ENCODE measurements at places on chromosomes 13 and 19.

GRCh38 chr13:41008349-41008980 lies 10.7 kb downstream of the ELF1 start:
- no peak for DNase-seq

GRCh38 chr19:48506138-48506733 lies 5.4 kb downstream of the LMTK3 start:
- peak; percentile 42 for DNase-seq

- DNase-seq: no peak
Measured at GRCh38 chr13:48653472-48653939, at the start of gene CYSLTR2. Gene CYSLTR2, plus strand, starts transcription at chr13:48653929. Its CDS starts 52,889 bp downstream, at chr13:48706818.

GRCh38 chr13:49638030-49638743 lies 9.9 kb downstream of the ARL11 start:
- no peak for DNase-seq

DNA sequence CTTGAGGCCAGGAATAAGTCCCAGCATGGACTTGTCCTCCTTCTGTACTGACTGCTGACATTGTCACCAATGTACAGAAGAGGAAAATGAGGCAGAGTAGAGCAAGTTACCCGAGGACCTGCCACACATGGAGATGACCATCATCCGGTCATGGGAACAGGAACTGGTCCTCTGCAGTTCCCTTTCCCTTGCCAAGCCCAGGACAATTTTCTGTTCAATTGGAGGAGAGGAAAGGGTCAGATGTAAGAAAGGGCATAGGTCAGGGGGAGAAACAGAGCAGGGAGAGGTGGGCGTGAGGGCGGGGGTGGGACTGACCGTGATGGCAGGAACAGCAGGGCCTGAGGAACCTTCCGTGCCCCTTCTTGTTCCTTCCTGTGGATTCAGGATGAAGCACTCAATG lies 18.6 kb downstream of the PHLDB3 start:
- DNase-seq: no peak

DNA sequence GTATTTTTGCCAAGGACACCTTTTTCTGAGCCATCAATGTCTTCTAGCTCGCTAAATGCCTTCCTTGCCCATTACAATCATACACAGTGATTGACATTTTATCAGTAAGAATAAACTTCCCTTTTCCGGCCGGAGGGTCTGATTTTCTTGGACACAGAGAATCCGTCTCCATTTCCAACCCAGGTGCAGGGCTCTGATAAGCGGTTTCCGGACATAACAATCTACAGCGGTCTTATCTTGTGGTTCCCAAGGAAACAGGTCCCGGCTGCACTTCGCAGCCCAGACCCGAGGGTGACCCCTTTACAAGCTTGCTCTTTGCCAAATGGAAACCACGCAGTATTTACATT lies 5.1 kb upstream of the ZNF77 start:
- DNase-seq: no peak

DNA sequence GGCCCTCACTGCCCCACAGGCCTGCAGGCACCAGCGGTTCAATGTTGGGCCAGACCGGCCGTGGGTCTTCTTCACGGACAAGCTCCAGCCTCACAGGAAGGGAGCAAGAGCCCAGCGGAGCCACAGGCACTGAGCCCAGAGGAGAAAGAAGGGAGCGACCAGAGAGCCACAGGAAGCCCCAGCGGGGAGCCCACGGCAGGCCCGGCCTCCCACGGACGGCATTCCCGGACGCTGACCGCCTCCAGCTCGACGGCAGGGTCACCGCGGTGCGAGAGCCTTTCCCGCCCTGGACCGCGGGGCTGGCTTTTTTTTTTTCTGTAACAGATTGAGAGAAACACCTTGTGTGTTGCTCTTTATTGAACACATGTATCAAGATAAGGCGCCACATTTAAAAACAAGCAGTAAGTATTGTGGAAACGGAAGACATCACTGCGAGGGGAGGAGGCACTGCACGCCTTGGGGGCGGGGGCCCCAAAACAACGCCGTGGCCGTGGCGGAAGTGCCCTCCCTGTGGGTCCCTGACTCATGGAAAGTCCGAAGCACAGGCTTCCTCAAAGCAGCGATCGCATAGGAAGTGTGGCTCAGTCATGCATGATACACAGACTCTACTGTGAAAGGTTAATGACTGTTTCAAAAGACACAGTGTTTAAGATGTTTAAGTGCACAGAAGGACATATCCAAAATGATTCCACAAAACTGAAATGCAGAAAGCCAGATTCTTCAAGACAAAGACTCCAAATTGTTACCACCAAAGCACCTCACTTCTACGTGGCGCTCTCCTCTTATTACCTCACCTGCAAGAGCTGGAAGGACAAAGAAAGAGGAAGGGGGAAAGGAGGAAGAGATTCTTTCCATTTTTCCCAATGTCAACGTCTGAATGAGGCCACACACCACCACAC lies 3.5 kb downstream of the RASA3 start:
- DNase-seq: peak; percentile 92

GRCh38 chr13:49540552-49540951 lies 44.8 kb downstream of the PHF11 start:
- no peak for DNase-seq

DNA sequence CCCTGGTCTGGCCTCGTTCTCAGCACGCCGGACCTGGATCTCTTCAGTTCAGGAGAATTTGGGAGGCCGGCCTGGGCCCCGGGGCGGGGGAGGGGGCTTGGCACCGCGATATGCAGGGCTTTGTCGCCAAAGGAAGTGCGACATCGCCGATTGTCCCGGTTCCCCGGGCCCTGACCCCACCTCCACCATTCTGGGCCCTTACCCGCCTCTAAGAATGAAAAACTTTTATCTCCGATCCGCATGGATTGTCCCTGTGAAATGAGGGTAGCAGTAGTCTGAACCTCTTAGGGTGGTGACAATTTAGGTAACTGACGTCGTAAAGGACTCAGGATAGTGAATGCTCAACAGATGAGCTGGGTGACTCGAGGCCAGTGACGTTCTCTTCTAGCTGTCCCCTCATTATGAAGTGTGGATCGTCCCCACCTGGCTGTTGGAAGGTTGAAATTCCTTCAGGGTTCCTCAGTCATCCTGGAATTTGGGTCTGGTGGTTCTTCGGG lies 650 bp downstream of the DDA1 start:
- DNase-seq: no peak

DNA sequence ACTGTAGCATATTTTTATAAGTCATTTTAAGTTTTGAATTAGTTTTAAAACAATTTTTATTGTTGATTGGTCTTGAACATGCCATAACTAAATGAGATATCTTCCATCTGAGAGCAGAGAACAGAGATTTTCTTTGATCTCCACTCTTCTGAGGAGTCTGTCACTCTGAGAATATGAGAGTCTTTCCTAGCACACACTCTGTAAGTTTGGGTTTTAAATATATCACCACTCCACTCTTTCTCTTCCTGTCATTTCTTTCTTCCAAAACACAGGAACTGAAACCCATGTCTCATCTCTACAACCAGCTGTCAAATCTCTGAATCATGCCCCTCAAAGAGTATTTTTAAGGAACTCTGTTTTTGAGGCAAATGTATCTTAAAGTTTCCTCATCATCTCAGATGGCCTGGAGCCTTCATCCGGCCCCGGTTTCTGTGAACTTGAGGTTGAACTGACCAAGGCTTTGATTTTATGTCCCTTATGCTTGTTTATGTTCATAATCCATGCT lies 698.2 kb upstream of the SGCG start:
- DNase-seq: no peak

- DNase-seq: peak; percentile 35
Measured at GRCh38 chr13:30463787-30464495, 1.8 kb downstream of the HMGB1 start.

GRCh38 chr13:33721724-33722123 lies 96.2 kb upstream of the RFC3 start:
- DNase-seq: no peak

DNA sequence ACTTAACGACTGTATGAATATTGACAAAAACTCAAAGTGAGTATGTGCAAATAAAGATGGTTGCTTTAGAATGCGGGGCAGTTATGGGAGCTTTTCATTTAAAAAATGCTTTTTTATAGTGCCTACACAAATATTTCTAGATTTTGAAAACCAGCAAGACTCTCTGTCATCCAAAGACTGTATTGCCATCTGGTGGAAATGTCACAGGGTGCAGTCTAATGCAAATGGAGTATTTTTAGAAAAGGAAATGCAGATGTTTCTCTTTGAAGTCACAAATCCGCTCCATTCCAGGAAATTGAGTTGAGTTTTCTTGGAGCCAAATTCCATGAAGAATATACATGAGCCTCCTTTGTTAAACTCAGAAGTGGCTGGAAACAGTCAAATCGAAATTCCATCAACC lies 2.3 kb upstream of the C1QTNF9B start:
- no peak for DNase-seq

DNA sequence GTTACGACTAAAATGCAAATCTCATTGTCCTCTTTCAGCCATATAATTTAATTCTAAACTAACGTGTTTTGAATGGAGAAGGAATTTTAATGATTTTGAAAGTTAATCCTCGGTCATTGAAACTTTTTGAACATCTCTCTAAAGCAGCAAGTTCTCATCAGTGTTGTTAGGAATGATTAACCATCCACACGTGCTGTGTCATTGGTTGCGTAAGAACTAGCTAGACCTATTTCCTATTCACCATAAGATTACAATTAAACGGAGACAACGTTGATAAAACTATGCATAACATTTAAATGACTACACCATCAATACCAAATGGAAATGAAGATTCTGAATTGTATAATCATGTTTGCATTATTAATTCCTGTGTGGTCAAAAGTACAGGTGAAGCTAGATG lies 155.6 kb upstream of the IRS2 start:
- no peak for DNase-seq

GRCh38 chr19:53947624-53948023 lies 15.1 kb upstream of the CACNG8 start:
- no peak for DNase-seq

DNA sequence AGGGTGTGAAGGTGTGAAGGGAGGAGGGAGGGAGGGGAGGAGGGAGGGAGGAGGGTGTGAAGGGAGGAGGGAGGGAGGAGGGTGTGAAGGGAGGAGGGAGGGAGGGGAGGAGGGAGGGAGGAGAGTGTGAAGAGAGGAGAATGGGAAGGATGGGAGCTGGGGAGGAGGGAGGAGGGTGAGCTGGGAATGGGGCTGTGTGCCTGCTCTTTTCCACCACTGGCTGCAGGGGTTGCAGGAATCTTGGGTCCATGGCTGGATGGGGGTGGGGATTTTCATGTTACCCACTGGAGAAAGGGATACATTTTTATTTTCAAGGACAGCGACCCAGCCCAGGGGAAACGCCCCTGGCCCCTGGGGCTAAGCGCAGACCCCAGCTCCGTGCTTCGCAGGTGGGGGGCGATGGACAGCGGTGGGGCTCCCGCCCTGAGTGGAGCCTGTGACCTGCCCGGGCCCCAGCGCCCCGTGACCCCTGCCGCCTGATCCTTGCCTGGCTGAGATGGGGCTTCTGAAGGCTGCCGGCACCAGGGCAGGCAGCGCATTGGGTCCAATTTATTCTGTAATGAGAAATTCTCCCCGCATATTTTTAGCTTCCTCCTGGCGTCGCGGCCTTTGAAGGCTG lies 3.0 kb upstream of the EFNA2 start:
- no peak for DNase-seq

DNA sequence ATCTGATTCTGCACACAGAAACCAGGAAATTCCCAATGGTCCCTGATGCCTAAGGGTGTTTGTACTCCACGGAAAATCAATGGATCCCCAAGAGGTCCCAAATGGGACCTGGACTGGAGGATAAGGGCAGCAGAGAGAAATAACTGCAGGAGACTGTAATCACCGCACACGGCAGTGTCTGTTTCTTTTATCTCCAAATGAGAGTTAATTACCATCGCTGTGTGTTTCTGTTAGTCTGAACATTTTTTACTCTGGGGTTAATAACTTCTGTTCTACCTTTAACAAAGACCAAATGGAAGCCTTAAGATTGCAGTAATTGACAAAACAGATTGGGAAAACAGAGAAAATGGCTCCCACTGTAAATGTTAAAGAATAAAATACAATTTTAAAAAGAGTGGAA lies 320.9 kb downstream of the DCLK1 start:
- DNase-seq: no peak

- DNase-seq: no peak
Measured at GRCh38 chr13:98059276-98059675, 83.6 kb upstream of the FARP1 start.

- no peak for DNase-seq
Measured at GRCh38 chr13:23771552-23771951, 117.6 kb downstream of the MIPEP start.

DNA sequence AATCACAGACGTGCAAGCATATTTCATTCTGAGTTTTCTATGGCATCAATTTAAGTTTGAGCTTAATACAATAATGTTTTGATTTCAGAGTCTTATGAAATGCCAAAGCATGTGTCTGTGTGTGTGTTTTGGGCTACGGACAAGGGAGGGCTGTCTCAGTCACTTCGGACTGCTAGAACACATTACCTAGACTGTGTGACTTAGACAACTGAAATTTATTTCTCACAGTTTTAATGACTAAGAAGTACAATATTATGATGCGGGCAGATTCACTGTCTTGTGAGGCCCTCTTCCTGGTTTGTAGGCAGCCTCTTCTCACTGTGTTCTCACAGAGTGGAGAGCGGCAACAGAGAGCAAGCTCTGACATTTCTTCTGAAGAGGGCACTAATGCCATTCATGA lies 1202.0 kb downstream of the EFNB2 start:
- DNase-seq: no peak

- DNase-seq: no peak
Measured at GRCh38 chr19:13989487-13989886, 16.6 kb downstream of the RFX1 start.

- no peak for DNase-seq
Measured at GRCh38 chr13:29464105-29464679, 131.3 kb downstream of the SLC7A1 start.

All from GM12892 (cell line).